ELF-1 (cell line): ENCODE measurements at places on chromosomes 2 and 18.

DNA sequence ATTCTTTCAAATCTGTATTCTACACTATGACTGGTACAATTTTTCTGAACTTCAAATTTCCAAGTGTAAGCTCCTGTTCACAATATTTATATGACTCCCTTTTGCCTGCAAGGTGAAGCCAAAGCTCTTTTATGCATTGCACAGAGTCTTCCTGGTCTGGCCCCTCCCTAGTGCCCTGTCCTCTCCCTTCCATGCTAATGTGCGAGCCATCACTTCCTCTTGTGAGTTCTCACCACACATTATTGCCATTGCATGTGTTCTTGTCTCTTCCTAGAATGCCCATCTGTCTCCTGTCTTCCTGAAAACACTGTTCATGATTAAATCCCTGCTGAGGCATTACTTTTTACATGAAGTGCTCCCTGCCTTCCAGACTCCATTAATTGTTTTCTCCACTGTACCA lies 169.9 kb downstream of the MC4R start:
- no peak for DNase-seq

GRCh38 chr2:39494784-39495251 lies 57.7 kb upstream of the MAP4K3 start:
- DNase-seq: peak; percentile 79

DNA sequence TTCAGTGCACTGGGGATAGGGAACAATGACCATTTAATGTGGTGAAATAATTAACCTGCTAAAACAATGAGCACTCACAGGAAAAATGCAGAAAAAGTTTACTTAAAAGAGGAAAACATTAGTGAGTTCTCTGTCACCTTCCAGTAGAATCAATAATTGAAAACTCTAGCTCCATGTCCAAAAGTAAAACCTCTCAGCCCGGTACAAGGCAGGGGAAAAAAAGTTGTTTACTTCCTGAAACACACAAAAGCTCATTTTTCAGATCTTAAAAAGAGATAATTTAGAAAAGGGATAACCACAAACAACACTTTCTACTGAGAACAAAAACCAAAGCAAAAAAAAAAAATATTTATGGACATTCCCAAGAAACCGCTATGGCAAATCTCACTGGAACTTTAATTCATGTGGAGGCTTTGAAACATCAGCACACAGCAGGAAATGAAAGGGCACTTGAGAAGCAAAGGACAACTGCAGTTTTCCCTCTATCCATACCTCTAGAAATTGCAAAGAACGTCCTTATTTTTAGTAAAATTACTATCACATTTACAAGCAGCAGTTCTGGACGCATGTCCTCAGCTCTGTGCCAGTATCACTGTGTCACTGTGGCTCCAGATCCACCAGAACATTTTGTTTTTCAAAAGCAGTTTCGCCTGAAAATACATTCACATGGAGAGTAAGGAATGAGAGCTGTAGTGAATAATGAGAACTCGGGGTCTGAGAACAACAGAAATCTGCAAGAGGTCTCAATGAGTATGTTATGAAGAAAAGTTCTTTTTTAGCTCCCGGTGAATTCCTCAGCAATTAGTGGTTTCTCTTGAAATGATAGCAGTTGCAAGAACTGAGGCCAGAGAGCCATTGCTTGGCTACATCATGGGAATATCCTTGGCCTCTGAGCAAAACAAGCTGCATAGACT lies 44.7 kb upstream of the DNAH7 start:
- DNase-seq: no peak

GRCh38 chr2:96105994-96106715 lies 10.2 kb downstream of the ADRA2B start:
- no peak for DNase-seq

GRCh38 chr2:165681841-165682240 lies 112.2 kb downstream of the GALNT3 start:
- DNase-seq: no peak

GRCh38 chr18:13635046-13635445 lies 91.3 kb downstream of the FAM210A start:
- no peak for DNase-seq

DNA sequence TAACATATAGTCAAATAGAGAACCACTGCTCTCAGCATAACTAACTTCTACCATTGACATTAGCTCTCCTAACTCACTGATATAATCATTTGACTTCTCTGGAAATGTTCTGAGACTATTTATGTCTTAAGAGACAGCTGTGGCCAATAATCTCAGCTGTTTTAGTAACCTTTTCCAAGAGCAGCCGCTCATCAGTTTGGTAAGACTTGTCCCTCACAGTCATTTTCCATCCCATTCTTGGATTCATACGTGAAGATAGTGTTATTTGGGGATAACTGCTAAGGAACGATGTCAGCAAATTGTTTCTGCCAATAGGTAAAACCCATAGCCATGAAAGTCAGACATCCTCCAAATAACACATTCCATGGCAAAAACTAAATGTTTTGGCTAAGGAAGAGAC lies 127.8 kb downstream of the LNPK start:
- no peak for DNase-seq

DNA sequence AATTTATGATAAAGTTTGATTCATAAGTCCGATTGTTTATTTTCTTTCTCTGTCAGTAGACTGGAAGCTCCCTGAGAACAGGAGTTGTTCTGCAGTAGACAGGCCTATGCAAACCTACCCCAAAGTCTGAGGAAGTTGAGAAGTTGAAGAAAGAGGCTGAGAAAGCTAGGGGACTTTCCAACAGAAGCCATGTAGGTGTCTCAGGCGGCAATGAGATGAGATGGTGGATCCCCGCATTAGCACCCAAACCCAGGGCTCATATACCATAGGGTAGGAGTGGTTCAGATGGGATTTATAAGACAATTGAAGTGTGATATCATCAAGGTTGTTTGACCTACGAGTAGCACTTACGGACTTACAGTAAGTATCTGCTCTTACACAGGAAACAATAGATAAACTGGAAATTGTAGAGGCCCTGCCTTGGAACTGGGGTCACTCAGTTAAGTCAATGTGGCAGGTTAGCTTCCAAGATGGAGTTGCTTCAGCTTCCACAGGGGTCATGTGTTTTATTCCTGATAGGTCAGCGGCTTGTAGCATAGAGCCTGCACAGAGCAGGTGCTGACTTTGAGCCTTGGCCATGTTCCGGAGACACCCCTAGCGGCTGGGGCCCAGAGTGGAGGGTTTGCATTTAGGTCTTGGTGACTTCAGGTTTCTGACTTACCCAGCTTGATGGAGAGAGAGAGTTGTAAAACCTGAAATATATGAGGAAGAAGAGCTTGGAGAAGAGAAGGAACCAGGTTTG lies 2.3 kb upstream of the PSD4 start:
- no peak for DNase-seq

- DNase-seq: no peak
Measured at GRCh38 chr2:179985163-179985820, 21.8 kb downstream of the CWC22 start.
